ENCODE measurements at places on chromosomes 6 and 20. TPM values are rescaled to one million over a fixed set of nuclear protein-coding genes. Genes with fewer than 3 reads are reported as not detected.

- no peak for DNase-seq
These were observed 25.0 kb downstream of the TMEM242 start for GRCh38 chr6:157298216-157298724.

GRCh38 chr20:37369846-37370245, 23.9 kb downstream of the SRC start:
- no peak for DNase-seq

DNA sequence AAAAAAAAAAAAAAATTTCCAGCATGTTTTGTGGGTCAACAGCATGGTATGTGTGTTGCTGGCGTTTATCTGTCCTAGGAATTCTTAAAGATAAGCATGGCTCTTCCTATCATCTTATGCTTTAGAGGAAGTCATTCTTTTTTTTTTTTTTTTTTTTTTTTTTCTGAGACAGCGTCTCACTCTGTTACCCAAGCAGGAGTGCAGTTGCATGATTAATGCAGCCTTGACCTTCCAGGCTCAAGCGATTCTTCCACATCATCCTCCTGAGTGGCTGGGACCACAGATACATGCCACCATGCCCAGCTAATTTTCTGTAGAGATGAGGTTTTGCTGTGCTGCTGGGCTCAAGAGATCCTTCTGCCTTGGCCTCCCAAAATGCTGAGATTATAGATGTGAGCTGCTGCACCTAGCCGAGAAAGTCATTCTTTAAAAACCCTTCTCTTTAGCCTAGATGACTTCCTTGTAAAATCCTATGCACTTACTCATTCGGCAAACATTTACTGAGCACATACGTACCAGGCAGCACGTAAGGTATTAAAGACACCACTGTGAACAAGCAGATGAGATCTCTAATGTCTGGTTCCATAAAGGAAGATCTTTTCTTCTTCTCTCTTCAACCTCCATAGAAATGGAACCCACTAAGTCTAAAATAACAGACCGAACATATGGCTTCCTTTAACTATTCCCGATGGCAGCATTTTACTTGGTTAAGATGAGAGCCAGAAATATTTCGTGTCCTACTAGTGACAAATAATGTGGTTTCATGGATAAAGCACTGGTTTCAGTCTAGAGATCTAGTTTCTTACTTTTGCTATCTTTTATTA, 122.4 kb downstream of the RIN2 start:
- no peak for DNase-seq

TP53TG5 gene
- 12.3 TPM for total RNA-seq

SOBP gene
- 27.2 TPM for total RNA-seq

LGSN gene
- 0.62 TPM for total RNA-seq

DNA sequence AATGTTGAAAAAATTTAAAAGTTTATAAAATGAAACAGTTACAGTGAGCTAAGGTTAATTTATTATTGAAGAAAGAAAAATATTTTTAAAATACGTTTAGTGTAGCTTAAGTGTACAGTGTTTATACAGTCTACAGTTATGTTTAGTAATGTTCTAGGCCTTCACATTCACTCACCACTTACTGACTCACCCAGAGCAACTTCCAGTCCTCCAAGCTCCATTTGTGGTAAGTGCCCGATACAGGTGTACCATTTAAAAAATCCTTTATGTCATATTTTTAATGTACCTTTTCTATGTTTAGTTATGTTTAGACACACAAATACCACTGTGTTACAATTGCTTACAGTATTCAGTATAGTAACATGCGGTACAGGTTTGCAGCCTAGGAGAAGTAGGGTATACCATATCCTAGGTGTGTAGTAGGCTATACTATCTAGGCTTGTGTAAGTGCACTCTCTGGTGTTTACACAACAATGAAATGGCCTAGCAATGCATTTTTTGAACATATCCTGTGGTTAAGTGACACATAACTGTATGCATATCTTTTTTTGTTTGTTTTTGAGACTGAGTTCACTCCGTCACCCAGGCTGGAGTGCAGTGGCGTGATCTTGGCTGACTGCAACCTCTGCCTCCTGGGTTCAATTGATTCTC, 26.3 kb downstream of the FLRT3 start:
- no peak for DNase-seq

POU5F1 gene
- 4.2 TPM for total RNA-seq
